ENCODE measurements at places on chromosomes 6 and 20.

- DNase-seq: no peak
Measured at GRCh38 chr6:28537509-28538140, 11.9 kb downstream of the GPX5 start.

DNA sequence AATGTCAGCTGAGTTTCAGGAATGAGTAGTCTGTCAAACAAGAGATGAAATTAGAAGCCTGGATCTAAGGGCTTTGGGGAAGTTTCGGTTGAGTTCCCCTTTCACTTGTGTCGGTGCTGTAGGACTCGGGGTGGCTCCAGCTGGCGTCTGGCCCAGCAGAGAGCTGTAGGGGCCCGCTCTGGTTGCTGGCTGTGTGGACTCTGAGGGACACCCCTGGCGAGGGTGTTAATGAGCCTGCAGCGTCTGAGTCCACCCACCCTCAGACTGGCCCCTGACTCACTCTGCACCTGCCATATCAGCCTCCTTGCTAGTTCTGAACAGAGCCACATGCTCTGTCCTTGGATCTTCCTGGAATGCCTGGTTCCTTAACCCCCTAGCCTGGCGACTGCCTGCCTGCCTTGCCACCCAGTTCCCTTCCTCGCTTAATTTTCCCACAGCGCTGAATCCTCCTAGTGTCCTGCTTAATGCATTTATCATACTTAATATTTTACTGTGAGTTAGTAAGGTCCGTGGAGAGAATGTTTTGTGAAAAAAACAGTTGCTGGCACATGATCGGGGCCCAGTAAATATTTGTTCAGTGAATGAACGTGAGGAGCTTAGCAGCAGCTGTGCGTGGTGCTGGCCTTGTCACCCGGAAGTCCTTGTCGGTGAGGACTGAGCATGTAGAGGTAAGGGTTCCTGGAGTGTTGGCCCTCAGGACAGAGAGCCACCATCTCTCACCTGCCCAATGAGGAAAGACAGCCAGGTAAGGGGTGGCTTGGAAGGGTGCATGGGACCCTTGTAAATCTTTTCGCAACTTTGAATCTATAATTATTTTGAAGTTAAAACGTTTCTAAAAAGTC lies 1.6 kb downstream of the DNAJC5 start:
- DNase-seq: no peak

DNA sequence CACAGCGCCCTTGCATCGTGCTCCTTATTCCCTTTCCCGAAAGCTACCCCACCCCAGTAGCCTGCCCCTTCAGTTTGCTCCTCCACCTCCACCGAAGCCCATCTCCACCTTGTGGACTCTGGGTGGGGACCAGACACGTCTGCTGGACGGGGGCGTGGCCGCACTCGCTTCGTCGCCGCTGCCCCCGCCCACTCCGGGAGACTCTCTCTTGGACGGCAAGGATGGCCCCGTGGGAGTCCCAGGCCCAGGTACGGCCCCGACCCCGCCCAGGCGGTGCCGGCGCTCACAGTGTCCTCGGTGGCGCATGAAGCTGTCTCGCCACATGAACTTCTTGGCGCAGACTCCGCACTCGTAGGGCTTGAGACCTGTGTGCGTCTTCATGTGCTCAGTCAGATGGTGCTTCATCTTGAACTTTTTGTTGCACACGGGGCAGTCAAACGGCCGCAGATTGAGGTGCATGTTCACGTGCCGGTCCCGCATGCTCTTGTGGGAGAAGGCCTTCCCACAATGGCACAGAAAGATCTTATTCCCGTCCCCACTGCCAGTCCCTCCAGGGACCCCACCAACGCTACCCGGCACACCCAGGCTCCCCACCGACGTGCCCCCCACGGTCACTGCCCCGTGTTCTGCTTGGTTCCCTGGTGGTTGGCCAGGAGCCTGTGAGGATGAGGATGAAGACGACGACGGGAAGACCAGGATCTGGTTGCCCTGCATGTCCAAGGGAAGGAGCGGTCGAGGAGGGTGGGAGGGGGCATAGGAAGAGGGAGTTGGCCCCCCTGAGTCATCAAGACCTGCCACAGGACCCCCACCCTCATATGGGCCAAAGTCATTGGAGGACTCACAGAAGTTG lies 1.3 kb upstream of the TAPBP start:
- DNase-seq: no peak

DNA sequence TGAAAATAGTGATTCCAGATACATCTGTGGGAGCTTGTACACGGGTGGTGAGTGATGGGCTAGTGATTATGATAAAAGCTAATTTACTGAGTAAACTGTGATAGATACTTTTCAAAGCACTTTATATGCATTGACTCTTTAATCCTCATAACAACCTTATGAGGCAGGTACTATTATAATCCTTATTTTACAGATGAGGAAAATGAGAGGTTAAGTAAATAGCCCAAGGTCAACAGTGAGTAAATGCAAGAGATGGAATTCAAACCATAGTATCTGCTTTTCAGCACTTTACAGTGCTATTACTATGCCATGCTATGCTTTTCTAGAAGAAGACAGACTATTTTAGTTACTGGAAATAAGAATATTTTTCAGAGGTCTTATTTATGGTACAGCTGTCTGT lies 320.9 kb upstream of the CITED2 start:
- DNase-seq: no peak

All from stimulated activated CD8-positive, alpha-beta memory T cell treated with anti-CD3 and anti-CD28 coated beads, Interleukin-4, amount 100 ng/mL, for 1 hour (primary cell).